ENCODE measurements at places on chromosomes 1 and 21.
A peak's percentile ranks its signal among the peaks of the same experiment; 100 is the strongest.

DNA sequence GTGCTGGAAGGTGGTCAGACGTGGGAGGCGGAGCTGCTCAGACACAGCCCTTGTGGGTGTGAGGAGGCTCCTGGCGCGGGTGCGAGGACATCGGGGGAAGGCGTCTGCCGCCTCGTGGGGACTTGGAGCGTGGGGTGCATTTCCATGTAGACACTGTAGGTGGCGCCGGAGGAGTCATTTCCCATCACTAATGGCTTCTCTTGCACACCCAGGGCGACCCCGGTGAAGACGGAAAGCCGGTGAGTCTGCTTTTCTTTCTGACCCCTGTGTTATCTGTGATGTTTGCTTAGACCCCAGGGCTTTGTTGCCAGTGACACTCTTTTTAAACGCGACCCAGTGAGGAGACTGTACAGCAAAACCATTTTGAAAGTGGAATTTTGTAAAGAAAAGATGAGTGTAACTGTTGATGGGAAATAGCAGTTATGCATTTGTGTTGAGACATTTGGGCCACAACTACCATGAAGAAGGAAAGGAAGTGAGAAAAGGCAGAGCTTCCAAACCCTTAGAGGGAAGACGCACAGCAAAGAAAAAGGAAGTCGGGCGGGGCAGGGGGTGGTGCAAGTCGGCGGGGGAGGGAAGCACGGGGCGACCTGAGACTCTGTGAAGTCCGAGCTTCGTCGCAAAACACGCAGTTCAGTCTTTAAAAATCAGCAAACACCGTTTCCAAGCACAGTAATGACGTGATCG is 64.0 kb downstream of the SLC19A1 start:
- peak; percentile 87 for DNase-seq

- no peak for DNase-seq
These were observed 261.1 kb downstream of the SIPA1L2 start for GRCh38 chr1:232368821-232369321.

GRCh38 chr1:226373376-226373775 is 34.5 kb downstream of the PARP1 start:
- DNase-seq = no peak

DNA sequence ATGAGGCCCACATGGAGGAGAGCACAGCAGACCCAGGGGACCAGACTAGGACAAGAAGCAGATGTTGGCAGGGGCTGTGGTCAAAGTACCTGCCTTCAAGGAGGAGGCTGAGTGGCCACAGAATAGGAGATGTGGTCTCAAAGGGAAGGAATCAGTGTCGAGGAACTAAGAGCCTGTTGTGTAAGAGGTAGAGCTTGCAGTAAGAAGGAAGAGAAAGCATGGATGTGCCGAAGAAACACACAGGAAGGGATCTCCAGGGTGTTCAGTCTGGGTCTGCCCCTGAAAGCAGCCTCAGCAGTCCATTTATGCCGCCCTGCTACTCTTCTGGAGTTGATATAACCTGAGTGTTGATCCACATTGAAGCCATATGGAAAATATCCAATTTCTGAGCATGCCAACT is 83.9 kb downstream of the NID1 start:
- DNase-seq = no peak
